ENCODE measurements at places on chromosomes 6 and 20.

GRCh38 chr6:84227044-84227433 is 404 bp downstream of the CEP162 start:
- no peak for DNase-seq

- no peak for DNase-seq
Measured at GRCh38 chr6:136470044-136470443, 80.2 kb downstream of the MAP7 start.

DNA sequence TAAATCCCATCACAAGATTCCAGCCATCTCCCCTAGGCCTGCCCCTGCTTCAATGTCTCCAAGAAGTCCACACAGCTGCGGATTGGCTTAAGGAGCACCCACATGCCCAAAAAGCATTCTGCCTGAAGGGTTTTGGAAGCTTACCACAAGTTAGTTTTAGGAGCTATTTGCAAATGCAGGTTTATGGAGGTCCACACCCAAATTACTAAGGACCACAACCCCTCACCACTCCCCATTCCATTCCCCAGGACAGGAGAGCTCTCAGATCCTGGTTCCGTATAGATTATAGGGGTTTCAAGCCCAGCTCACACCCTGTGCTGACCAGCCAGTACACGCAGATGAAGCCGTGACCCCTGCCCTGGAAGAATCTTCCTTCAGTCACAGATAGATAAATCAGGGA is 24.3 kb upstream of the PXDC1 start:
- no peak for DNase-seq

DNA sequence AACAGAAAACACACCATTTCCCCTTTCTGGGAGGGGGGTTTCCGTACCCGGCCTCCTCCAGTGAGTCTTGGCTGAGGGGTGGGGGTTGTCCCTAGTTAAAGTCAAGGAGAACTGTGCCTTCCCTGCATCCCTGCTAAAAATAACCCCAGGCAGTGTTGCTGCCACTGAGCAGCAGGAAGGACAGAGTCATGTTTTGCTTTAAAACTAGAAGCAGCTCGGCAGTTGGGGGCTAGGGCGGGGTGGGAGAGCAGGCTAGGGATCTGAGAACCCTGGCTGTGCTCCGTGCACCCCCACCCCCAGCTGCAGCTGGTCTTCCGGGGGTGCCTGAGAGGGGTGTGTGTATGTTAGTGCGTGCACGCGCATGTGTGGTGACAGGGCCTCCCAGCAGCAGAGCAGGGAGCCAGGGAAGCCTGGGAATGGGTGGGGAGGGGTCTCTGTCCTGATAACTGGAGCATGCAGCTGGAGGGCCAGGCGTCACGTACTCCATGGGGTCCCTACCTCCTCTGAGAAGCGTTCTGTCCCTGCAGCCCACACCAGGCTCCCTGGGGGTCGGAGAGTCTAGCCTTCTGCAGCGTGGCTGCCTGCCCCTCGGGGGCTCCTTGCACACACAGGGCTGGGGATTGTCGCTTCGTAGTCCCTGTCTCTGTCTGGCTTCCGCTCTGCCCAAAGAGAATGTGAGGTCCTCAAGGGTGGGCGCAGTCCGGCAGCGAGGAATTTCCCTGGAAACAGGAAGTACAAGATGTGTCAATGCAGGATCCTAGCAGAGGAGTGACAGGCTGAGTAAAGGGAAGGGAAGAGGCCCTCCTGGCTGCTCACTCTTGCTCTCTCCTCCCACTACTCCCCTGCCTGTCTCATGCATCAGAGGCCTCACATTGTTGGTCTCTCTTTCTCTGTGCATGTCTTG is 16.8 kb upstream of the ARMC12 start:
- DNase-seq = no peak

- DNase-seq = no peak
Measured at GRCh38 chr20:57341663-57342062, 9.4 kb upstream of the RAE1 start.

DNA sequence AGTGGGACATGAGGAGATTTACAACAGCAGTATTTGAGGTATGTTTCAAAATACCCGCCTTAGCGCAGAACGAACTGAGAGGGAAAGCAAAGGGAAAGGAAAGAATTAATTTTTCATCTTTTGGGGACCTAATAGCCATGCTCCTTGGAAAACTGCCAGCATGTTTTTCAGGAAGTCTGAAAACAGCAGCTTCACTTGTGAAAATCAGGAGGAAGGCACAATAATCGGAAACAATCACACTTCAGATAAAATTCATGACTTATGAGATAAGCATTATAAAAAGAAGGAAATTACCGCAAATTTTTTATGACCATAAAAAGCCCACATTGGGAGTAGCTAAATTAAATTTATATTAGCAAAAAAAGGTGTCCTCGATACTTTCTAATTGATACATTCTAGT is 541.1 kb downstream of the HAO1 start:
- DNase-seq = no peak

DNA sequence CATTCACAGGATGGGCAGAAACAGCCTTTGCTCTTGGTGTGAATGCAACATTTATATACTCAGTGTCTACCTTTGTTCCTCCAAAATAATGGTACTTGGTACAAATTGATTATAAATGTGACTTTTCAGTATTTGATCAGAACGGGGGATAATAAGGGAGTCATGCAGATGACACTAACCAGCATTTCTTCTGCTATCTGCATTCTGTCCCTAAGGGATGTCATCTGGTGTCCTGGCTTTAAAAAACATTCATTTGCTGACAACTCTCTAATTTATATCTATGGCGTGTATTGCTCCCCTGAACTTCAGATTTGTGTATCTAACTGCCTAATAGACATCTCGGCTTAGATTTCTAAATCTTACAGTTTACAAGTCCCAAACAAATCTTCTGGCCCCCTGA is 76.4 kb upstream of the FLRT3 start:
- no peak for DNase-seq

DNA sequence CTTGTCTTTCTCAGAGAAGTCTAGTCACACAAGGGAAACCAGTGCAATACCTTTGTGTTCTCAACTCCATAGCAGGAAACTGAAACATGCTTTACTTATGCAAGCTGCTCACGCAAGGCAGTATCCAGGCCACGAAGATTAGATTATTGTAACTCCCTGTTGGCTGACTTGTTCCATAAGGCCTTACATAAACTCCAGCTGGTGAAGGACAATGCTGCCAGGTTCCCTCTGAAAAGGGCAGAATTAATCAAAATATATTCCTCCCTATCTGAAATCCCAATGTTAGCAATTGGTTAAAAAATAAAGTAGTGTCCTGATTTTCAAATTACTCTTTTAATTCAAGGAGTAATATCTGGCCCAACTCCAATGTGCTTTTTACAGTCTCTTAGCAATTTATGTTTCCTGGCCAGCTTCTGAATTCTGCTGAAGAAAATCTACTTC is 966.6 kb downstream of the HACE1 start:
- DNase-seq = no peak

Data from stimulated activated CD8-positive, alpha-beta memory T cell treated with anti-CD3 and anti-CD28 coated beads, Interleukin-12 subunit alpha, Interleukin-12 subunit beta, amount 100 ng/mL, for 4 hours (primary cell).